ENCODE measurements at places on chromosomes 4 and X. TPM values are rescaled to one million over a fixed set of nuclear protein-coding genes. Genes with fewer than 3 reads are reported as not detected.
A peak's percentile ranks its signal among the peaks of the same experiment; 100 is the strongest.

DNA sequence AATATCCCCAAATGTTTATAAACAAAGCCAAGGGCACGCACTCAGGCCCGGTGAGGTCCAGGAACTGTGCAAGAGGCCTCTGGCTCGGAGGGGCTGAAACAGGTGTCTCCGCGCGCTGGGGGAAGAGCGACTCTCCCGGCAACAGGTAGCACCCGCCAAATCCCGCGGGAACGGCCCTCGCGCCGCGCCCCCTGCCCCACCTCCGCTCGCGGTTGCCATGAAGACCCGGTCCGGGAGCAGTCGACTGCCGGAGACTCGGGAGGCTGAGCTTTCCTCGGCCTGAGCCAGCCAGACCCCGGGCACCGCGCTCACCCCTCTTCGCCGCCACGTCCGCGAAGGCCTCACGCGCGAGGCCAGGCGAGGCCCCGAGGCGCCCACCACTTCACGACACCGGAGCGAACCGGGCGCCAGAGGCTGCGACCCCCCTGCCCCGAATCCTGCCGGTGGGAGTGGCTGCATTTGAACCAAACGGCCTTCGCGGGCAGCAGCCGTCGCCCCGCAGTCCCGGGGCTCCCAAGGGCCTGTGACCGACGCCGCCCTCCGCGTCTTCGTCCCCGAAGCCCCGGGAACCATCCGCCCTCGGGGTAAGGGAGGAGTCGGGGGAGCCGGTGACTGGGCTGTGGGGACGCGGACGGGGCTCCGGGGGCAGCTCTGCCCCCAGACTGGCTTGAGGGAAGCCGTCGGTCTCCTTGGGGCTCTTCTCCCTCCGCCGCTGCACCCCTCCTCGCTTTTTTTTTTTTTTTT, at the start of gene NSUN7:
NSUN7 (plus strand) TSS at position 239 of the 744 bp plus-strand sequence. CDS start 739 bp downstream, outside the sequence.
- peak; percentile 34 for DNase-seq

GRCh38 chr4:96912716-96913115, 1072.8 kb downstream of the PDHA2 start:
- DNase-seq: no peak

Gene GLOD5
- total RNA-seq: not detected

- no peak for DNase-seq
Measured at GRCh38 chrX:19571711-19572110, 56.4 kb upstream of the MAP3K15 start.

Gene SYTL5
- total RNA-seq: not detected

Gene BCORL1
- 4.5 TPM for total RNA-seq

Gene GYPA
- not detected for total RNA-seq

- peak; percentile 65 for DNase-seq
Measured at GRCh38 chrX:71622576-71623450, 4.5 kb upstream of the CXCR3 start.

Gene CSAG2
- 0.35 TPM for total RNA-seq

- no peak for DNase-seq
Measured at GRCh38 chr4:126396703-126397102, 1081.9 kb downstream of the FAT4 start.

- DNase-seq: no peak
Measured at GRCh38 chrX:23327104-23327503, 7.5 kb upstream of the PTCHD1 start.

- DNase-seq: no peak
Measured at GRCh38 chr4:7973545-7973981, 33.9 kb upstream of the AFAP1 start.

GRCh38 chr4:120915336-120915735, 7.2 kb downstream of the PRDM5 start:
- DNase-seq: no peak

Gene RBM46
- total RNA-seq: not detected

DNA sequence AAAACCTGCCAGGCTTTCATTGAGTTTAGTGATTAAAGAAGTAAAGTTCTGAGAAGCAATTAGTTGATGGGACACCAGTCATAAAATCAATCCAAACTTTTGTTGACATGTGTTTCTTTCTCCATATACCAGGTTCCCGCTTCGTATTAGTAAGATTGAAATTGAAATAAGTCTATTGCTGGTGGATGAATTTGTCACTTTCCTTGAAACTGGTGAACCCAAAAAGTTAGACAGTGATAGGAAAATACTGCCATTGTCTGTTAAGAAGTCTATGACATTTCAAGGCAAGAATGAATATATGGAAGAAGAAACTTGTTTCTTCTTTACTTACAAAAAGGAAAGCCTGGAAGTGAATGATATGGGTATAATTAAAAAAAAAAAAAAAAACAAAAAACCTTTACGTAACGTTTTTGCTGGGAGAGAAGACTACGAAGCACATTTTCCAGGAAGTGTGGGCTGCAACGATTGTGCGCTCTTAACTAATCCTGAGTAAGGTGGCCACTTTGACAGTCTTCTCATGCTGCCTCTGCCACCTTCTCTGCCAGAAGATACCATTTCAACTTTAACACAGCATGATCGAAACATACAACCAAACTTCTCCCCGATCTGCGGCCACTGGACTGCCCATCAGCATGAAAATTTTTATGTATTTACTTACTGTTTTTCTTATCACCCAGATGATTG, at the start of gene CD40LG:
CD40LG (plus strand) TSS at position 482 of the 684 bp plus-strand sequence; CDS start at position 573, 91 bp downstream.
- DNase-seq: peak; percentile 51

GRCh38 chr4:13830449-13830848, 202.9 kb upstream of the BOD1L1 start:
- DNase-seq: no peak

DNA sequence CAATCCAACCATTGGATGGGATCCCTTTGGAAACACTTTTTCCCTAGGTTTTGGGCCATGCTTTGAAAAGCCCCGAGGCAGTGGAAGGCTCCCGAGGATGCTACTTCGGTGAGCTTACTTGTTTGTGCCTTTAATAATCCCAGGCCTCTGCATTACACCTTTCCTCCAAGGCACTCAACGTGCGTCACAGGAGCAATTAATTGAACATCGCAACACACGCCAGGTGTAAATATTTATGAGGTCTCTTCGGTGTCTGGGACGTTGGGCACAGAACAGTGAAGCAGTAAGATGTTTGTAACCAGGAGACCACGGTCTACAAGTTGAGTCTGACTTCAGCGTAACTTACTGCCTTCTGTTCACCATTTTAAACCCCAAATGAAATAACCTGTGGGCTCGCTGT, 97.3 kb downstream of the CLNK start:
- DNase-seq: no peak

Gene BMP3
- not detected for total RNA-seq

GRCh38 chr4:40923316-40924095, 173.8 kb downstream of the NSUN7 start:
- DNase-seq: no peak

GRCh38 chrX:107025545-107025944, 25.5 kb upstream of the MORC4 start:
- no peak for DNase-seq

GRCh38 chrX:18890724-18891547, 93.0 kb downstream of the PHKA2 start:
- no peak for DNase-seq

DNA sequence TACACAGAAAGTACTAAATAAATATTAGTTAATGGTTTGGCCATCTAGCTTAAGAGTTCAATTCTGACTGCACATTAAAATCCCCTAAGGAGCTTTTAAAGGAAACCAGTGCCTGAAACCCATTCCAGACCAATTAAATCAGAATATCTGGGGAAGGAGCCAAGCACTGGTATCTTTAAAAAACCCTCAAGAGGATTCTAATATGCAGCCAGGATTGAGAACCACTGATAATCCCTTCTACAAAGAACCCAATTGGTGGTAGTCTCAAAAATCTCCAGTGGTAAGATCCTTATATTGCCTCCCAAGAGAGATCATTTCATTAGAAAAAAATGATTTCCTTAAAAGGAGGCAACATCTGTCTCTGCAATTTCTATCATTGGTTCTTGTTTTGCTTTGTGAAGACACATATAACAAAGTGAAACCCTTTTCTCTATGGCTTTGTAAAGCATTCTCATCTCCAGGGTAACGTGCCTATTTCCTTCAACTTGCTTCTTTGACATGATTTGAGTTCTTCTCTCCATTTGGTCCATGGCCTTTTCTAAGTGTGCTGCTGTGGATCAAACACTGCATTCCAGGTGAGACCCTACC, 3.5 kb downstream of the GPR34 start:
- DNase-seq: no peak

GRCh38 chrX:115068896-115069295, 51.5 kb upstream of the IL13RA2 start:
- no peak for DNase-seq

Gene CCDC110
- not detected for total RNA-seq

GRCh38 chr4:185256446-185256845, 47.0 kb downstream of the SNX25 start:
- DNase-seq: no peak

All from activated CD4-positive, alpha-beta T cell treated with anti-CD3 and anti-CD28 coated beads, Interleukin-2, amount 10 ng/mL, durations not matched to agents 7 days and 5 days (primary cell).